MG63 (cell line): ENCODE measurements at places on chromosomes 12 and 14.
A peak's percentile ranks its signal among the peaks of the same experiment; 100 is the strongest.

DNA sequence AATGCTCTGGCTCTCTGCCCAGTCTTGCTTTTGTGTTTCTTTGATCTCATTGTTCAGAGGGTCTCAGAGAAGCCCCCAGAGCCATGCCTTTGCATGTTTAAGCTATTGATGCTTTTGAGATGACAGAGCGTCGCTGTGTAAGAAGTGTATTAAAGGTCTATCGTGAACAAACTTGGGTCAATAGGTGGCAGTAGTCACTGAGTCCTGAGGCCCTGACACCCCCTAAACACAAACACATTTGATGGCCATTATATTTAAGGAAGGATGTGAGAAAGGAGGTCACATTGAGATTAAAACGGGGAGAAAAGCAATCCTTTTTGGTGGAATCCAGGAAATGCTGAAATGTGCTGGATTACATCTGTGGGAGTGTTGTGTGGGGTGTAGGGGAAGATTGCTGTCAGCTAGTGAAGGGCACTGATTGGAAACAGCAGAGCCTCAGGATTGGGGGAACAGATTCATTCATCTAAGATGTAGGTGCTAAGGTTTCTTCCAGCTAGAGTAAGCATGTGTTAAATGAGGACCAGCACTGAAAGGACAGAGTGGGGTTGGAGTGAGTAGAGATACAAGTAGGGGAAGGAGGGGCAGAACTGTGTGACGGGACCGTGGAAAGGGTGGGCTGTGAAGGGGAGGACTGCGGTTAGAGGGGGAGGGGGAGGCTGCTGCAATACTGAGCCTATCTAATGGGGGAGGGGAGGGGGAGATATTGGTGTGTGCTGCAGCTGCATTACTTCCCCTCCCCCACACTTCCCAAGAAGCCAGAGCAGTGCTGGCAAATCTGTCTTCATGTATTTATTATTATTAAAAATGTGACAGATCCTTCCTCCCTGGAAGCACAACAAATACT is 12.7 kb downstream of the NGDN start:
- DNase-seq: no peak

- DNase-seq: no peak
Measured at GRCh38 chr12:89882050-89882449, 173.4 kb upstream of the ATP2B1 start.

DNA sequence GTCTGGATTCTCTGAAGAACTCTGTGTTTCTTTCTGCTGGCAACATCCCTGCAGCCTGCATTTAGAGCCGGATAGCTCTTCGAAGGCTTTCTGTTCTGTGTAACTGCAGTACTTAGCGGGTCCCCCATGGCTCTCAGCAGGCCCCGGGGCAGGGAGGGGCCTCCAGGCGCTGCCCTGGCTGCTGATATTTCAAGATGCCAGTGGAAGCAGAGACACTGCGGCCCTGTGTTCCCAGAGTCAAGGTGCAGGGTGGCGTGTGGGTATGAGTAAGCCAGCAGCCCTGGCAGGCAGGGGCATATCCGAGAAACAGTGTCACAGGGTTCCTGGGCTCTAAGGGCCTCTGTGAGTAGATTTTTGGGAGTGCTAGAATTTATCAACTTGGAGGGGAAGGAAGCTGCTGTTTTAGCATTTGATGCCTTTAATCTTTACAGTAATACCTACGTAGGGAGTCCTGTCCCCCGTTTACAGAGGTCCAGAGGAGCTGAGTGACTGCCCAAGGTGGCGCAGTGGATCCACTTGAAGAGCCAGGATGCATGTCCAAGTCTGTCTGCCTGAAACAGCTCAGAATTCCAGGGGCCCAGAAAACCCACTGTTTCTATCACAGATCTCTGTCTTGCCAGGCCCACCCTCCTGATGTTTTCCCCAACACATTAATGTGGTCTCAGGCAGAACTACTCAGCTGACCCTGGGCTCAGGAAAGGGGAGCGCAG is 16.2 kb downstream of the ESRRB start:
- DNase-seq: no peak

DNA sequence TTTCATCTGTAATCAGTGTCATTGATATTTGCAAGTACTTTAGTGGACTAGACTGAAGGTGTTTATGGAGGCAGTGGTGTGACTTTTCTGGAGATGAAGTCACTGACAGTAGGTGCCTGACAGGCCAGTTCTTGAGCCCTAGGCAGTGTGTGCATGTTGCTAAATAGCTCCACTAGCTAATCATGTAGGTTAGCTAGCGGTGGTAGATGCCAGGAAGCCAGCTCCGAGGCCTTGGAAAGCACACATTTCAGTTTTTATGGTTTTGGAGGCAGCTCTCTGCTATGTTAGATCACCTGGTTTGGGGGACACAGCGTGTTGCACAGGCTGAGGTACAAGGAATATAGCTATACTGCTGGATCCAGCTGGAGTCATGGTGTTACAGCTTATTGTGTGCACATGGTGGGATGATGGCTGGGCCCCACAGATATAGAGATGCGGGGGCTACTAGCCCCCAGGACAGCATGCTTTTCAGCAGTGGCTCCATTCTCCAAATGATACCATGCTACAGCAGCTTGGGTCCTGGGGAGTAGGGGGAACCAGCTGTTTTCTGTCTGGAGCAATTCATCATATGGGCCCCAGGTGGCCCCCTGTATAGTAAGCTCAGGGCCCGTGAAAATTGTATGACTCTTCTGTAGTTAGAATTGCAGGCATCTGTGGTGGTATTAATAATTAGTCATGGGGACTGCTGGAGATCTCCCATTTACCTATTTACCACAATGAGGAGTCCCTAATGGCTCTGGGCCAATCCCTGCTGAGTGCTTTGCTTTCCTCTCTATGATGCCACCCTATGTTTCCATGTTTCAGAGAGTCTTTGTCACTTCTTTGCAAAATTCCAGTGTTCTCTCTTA is 367.2 kb upstream of the LMO3 start:
- DNase-seq: no peak

DNA sequence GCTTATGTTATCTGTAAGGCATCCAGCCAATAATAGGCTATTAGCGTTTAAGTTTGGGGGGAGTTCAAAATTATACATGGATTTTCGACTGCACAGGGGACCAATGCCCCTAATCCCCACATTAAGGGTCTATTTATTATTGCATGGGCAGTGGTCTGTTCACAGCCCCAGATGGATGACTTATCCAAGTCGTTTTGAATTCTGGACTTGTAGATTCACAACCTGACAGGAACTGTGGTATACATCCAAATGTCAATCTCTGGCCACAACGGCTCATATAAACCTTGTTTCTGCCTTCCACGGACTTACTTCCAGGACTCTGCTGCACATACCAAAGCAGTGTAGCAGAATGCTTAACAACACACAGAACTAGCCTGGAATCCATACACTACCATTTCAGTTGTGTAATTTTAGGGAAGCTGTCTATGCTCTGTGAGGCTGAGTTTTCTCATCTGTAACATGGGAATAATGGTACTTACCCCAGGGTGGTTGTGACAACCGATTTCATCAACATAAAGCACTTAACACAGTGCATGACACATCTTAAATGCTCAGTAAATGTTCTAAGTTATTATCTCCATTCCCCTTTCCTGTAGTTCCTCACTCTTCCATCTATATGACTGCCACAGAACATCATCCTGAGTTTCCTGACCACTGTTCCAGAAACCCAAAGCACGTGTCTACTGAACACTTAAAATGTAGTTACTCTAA is 3.7 kb downstream of the DDX24 start:
- DNase-seq: no peak

GRCh38 chr14:98651037-98651436 is 621.0 kb downstream of the BCL11B start:
- no peak for DNase-seq

DNA sequence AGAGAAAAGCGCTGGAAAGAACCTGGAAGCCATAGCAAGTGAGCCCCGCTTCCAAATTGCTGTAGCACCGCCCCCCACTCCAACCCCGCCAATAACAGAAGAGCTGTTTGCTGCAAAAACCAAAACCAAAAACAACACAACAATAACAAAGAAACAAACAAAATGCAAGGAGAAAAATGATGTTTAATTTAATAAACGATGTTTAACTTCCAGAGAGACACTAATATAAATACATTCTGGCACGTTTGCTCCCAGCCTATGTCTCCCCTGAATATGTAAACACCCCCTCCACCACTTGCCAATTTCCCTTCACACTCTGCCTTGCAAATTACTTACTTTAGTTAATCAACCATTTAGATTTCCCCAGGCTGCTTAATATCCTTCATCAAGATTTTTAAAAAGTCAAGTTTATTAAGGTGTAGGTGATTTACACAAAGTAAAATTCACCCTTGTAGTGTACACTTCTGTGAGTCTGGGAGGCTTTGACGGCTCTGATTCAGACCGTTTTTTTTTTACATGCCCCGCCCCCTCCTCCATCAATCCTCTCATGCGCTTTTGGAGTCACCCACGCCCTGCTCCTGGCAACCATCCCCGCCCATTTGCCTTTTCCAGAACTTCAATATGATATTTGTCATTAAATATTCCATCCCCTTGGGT is 482 bp upstream of the IFI27L2 start:
- DNase-seq: peak; percentile 34

DNA sequence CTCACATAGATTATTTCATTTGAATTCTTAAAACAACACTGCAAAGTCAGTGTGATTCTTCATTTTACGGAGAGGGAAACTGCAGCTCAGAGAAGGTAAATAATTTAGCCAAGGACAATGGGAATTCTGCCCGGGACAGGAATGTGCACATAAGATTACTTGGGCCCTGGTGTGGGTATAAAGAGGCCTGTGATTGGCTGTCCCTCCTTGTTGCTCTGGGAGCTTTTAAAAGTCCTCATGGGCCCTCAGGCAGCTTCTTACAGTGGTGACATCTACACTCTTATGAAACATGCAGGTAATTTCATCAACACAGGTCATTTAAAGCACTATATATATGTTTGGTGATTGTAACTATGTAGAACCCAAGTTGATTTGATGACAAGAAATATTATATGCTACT is 100.3 kb downstream of the ESR2 start:
- no peak for DNase-seq

GRCh38 chr14:73742520-73743238 is 28.5 kb upstream of the PNMA1 start:
- no peak for DNase-seq

- no peak for DNase-seq
Measured at GRCh38 chr12:83893101-83893500, 1019.5 kb downstream of the SLC6A15 start.

DNA sequence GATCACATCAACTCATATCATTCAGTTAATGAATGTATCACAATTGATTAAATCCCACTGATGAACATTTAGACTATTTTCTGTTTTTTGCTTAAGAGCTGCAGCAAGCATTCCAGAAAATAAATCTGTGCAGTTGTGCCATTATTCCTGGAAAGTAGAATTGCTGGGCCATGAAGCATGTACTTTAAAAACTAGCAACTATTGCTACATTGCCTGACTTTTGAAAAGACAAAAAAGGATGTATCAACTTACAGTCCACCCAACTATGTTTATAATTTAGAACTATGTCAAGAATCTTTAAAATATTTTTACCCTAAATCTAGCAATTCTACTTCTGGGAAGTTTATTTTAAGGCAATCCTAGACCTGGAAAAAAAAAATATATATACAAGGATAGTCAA is 33.4 kb upstream of the ERGIC2 start:
- no peak for DNase-seq

DNA sequence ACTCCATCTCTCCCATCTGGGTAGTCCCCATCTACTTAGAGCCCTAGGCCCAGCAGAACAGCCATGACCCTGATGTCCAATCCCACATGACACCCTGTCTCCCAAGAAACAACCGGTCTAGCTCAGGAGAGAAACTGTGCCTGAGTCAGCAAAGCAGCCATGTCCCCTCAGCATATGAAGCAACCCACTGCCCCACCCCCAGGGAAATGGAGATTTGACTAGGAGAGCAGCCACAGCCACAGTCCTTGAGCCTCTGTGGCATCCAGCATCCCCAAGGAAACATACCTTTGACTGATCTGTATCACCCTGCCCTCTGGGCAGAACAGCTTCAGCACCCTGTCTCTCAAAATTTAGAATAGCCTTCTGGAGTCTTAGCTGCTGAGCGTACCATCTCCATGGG is 641.9 kb upstream of the FBXO33 start:
- no peak for DNase-seq

- no peak for DNase-seq
Measured at GRCh38 chr12:9144730-9145106, 29.0 kb upstream of the A2M start.

DNA sequence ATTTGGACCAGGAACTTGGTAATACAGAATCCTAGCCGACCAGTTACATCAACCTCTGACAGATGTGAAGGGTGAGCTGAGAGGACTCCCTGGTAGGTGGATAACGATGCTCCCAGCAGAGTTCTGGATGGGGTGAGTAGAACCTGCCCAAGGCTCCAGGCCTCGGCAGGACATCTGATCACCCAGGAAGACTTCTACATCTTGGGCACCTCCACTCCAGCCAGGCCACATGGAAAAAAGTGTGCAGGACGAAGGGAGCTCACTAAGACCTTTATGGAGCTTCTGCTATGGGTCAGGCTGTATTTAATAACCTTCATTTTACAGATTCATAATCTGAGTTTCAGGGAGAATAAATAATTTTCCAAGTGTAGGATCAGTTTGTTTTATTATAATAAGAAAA is 1028.7 kb downstream of the BCL11B start:
- DNase-seq: no peak

DNA sequence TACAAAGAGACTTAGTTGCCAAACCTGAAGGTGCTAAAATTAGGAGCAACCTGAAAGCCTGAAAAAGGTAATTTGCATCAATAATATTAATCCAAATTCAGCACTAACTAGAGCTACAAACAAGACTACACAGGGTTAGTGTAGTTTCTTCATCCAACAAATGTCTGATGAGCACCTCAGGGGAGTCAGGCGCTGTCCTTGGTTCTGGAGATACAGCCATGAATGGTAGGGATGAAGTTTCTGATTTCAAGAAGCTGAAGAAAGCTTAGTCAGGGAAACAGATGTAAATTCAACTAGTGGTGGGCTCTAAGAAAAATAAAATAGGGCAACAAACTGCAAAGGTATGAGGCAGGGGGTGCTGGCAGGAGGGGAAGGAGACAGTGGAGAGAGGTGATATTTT is 266.3 kb downstream of the GLT1D1 start:
- no peak for DNase-seq

DNA sequence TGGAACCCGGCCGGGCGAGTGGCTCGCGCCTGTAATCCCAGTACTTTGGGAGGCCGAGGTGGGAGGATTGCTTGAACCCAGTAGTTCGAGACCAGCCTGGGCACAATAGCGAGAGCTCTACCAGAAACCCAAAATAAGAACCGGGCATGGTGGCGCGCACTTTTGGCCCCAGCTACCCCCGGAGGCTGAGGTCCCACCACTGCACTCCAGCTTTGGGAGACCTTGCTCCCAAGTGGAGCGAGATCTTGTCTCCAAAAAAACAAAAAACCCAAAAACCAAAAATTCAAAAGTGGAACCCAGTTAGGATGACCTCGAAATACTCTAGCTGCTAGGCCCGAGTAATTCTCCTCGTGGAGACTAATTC is 769 bp upstream of the VTI1B start:
- no peak for DNase-seq
